CD14-positive monocyte (primary cell): ENCODE measurements at places on chromosomes 6 and 20. TPM values are rescaled to one million over a fixed set of nuclear protein-coding genes. Genes with fewer than 3 reads are reported as not detected.

The BEND3 gene
- polyA plus RNA-seq: 0.51 and 0.52 TPM in 2 replicates

The COL19A1 gene
- not detected in 2 replicates for polyA plus RNA-seq

The CD83 gene
- polyA plus RNA-seq: 84.7 TPM

The LY6G6C gene
- polyA plus RNA-seq: not detected

The BPIFB1 gene
- not detected in 2 replicates for polyA plus RNA-seq

The SNTA1 gene
- polyA plus RNA-seq: 0.56 TPM

The TOMM6 gene
- polyA plus RNA-seq: 382 TPM

The GMPR gene
- 1.9 and 4.3 TPM in 2 replicates for polyA plus RNA-seq
